ENCODE measurements at places on chromosomes 12 and 14.

- DNase-seq = no peak
These were observed 165.9 kb upstream of the GSC start for GRCh38 chr14:94935706-94936300.

- DNase-seq = no peak
These were observed 96.8 kb downstream of the PPHLN1 start for GRCh38 chr12:42422785-42423184.

GRCh38 chr12:64178122-64178521, 44.0 kb downstream of the KICS2 start:
- no peak for DNase-seq

DNA sequence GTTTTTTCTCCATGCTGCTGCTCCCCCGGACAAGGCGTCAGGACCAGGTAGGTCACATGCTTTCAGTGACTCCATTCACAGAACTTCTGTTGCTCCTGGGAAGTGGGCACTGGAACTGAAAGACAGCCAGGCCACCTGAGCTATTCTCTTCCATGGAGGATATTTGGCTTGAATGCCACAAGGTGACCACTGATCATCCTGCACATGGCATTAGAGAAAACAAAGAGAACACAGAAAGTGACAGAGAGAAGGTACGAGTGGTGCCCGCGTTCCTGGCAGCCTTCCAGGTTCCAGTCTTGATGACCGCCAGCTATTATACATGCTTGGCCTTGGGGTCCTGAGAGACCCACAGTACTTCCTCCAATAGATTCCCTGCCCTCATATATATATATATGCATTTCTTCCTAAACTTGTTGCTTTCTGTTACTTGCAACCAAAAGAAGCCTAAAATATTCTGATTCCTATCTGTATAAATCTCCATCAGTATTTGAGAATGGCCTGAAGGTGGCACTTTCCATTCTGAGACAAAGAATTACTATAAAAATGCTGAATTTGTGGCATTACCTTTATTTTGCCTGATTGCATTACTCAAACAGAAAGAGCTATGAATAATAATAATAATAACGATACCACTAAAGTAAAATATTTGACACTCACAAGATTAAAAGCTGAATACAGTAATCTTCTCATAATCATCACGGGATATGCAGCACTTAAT, 174.9 kb downstream of the FOXN3 start:
- no peak for DNase-seq

GRCh38 chr12:113422030-113422885, at the start of gene SDSL:
SDSL (plus strand) TSS chr12:113422380; CDS start chr12:113427983, 5,603 bp downstream.
- DNase-seq = peak; percentile 14

- DNase-seq = no peak
These were observed 303 bp downstream of the PUS7L start for GRCh38 chr12:43758247-43758727.

DNA sequence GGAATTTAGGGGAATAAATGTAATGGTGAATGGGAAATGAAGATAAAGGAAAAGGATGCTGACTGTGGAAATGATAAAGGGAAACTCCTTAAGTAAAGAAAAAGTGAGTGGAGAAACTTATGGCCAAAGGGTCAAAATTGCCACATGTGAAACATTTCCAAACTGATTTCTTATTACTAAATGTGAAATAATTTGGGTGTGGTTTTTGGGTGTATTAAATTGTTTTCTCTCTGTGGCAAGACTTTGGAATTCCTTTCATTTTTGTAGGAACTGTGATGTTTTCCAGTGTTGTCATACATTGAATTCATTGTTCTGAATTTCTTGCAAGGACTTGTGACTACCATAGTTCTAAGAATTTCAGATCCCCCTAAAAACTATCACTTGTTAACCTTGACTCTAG, 1891.5 kb upstream of the SEL1L start:
- no peak for DNase-seq

DNA sequence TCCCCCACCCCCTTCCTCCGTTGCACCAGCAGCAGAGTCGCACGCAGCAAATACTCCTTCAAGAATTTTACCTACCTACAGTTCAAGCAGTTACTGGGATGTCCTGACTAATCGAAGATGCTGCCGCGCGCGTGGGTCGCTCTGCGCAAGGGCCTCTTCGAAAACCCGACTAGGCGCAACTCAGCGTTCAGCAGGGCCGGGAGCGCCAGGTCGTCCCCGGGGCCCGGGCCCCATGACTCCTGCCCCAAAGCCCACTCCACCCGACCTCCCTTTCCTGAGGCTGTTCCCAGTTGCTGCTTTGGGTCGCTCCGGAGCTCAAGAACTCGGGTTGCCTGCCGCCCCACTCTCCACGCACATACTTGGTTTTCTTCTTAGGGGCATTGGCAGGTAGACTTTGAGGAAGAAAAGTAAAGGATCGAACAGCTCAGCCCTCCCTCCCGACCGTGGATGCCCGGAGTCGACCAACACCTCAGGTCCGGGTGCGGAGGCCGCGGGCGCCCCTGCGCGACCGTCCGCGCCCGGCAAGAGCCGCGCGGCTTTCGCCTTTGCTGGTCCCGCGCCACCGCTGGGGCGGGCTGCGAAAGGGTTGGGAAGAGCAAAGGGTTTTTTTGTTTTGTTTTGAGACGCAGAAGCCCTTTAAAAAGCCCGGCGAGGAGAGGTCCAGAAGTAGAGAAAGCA, 1.9 kb downstream of the BMP4 start:
- DNase-seq = no peak

GRCh38 chr12:83769151-83769550, 1082.4 kb downstream of the TMTC2 start:
- no peak for DNase-seq
